ENCODE measurements at places on chromosomes 2 and 18.
A peak's percentile ranks its signal among the peaks of the same experiment; 100 is the strongest.

DNA sequence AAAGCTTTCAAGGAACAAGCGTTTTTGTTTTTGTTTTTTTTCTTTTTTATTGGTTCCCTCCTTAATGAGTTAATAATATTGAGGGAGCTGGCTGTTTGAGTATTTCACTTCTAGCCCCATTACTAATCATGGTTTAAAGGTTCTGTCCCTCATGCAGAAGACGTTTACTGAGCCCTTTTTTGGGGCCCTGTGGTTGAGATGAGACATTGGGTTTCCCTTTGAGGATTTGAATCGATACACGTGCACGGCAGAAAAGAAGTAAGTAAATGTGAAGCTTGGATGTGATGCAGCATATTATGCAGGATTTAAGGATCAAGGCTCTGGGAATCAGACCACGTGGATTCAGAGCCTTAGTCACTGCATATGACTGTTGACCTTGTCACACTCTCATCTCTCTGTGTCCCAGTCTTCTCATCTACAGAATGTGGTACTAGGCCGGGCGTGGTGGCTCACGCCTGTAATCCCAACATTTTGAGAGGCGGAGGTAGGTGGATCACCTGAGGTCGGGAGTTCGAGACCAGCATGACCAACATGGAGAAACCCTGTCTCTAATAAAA lies 1.0 kb upstream of the CHST10 start:
- no peak for DNase-seq

- DNase-seq: no peak
Observed at GRCh38 chr18:36818652-36819051, 10.2 kb downstream of the TPGS2 start.

GRCh38 chr2:47551800-47552525 lies 149.0 kb downstream of the MSH2 start:
- DNase-seq: no peak

DNA sequence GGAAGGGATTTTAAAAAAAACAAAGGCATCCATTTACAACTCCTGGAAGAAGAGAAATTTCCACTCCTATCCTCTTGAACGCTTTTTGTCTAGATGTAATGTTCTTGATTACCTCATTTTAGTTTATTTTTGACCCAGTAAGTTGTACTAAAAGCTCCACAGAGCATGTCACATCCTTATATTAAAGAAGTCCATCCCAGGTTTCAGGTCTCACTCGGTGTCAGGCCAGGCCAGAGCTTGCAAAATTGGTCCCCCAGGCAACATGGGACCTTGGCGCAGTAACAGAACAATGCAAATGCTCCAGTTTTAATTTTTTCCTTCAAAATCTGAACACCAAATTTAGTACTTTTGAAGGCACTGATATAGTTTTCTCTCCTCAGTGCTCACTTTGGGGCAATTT lies 218.4 kb upstream of the REV1 start:
- DNase-seq: no peak

GRCh38 chr2:167718560-167718959 lies 528.8 kb downstream of the STK39 start:
- no peak for DNase-seq

DNA sequence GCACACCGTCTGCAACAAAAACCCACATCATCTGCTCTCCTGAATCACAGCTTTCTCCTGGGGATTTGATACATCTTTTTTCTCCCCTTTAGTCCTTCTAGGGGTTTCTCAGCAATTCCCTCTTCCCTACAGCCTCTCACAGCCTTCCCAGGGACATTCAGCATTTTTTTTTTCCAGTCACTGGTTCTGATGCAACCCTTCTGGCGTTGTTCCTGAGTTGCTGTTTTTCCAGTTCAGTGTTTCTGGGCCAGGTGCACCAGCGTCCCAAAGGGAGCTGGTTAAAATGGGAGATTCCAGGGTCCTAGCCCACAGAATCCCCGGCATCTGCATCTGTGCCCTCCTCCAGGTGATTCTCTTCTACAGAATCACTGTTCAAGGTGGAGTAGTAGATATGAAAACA lies 36.1 kb downstream of the ADCY3 start:
- no peak for DNase-seq

- DNase-seq: no peak
Observed at GRCh38 chr2:35415942-35416341, 939.6 kb upstream of the CRIM1 start.

- no peak for DNase-seq
Observed at GRCh38 chr18:45995461-45995860, 28.3 kb upstream of the EPG5 start.

- no peak for DNase-seq
Observed at GRCh38 chr18:46676182-46676835, 19.3 kb upstream of the LOXHD1 start.

GRCh38 chr2:171524018-171524401 lies 1.7 kb downstream of the CYBRD1 start:
- DNase-seq: no peak

DNA sequence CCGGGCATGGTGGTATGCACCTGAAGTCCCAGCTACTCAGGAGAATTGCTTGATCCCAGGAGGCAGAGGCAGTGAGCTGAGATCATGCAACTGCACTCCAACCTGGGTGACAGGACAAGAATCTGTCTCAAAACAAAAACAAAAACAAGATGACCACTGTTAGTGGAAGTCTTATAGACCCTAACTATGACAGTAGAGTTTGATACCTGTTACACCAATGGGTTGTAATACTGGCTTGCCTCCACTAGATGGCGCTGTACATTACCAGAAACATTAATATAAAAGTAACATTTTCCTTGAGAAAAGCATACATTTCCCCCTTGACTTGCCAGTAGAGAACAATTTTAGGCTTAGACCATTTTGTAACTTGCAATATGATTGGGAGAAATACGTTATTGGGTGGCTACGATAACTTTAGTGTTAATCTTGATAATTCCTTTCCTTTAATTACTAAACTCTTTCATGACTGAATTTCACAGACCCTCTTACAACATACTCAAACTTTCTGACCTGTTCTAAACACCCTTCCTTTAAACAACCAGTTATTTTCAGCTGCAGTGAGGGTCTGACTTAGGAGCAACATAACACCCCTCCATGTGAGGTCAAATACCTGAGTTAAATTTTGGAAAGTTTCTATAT lies 19.5 kb downstream of the SLC25A52 start:
- DNase-seq: peak; percentile 10

GRCh38 chr2:222792001-222792611 lies 68.7 kb upstream of the ACSL3 start:
- no peak for DNase-seq

GRCh38 chr2:118279005-118279404 lies 190.7 kb downstream of the INSIG2 start:
- no peak for DNase-seq

DNA sequence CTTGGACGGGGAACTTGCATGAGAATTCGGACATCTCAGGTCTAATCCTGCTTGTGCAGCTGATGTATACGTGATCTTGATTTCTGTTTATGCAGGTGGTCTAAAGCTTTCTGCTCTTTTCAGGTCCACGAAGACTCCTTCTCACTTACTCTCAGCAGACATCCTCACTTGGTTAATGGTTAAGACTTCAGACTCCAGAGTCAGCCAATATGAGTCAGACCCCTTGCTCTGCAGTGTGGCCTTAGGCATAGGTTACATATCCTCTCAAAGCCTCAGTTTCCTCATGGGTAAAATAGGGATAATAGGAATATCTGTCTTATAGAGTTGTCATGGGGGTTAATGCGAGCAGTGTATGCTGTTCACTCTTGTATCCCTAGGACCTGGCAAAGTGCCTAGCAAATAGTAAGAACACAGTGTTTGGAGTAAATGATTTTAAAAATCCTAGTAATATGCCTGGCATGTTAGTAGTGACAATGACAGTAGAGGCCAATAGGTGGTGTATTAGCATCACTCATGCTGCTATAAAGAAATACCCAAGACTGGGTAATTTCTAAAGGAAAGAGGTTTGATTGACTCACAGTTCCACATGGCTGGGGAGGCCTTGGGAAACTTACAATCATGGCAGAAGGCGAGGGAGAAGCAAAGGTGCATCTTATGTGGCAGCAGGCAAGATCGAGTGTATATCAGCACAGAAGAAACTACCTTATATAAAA lies 42.3 kb downstream of the XRCC5 start:
- no peak for DNase-seq

DNA sequence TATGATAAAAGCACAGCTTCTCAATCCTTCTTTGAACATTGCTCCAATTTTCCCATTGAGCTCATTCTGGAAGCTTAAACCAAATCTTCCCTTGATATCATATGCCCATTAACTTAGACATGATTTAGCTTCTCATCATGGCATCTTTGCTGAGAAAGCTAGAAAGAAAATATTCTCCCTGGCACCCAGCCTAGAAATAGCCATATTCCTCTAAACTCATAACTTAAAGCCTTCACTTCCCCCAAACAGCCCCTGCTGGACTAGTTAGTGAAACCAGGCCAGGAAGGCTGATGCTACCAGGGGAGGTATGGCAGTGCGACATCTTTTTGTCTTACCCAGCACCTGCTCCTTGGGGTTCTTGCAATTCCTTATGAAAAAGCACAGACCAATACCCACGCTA lies 4.3 kb downstream of the AAK1 start:
- no peak for DNase-seq

DNA sequence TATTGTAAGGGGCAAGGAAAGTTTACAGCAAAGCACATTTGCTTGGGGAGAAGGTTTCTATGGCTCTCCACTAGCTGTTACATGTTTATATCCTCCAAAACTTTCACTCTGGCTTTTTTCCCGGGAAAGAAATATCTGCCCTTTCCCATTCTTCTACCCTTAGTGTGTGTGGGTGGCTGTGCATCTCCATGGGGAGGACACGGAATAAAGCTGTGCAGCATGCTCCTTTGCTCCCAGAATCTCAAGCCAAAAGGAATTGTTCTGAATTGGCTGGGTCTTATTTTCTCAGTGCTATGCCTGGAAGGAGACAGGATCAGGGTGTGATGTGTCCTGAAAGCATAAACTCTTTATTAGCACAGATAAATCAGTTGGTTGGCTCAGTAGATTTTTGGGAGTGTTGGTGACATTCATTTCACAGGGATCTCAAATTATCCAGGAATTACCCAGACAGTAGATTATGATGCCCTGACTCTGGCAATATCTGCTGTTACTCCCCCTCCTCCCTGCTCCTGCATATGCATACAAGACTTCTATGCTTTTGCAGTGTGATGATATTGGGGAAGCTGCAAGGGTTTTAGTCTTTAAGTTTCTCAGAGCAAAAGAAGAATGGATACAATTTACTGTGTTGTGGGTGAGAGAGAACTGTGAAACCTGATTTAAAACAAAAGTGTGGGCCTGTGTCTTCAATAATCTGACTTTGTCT lies 63.1 kb downstream of the PARD3B start:
- DNase-seq: no peak

- DNase-seq: no peak
Observed at GRCh38 chr2:134154246-134154645, 99.6 kb upstream of the MGAT5 start.

GRCh38 chr2:96258166-96259022 lies 7.4 kb downstream of the TMEM127 start:
- no peak for DNase-seq

- no peak for DNase-seq
Observed at GRCh38 chr2:169573974-169574299, 272 bp upstream of the FASTKD1 start.

DNA sequence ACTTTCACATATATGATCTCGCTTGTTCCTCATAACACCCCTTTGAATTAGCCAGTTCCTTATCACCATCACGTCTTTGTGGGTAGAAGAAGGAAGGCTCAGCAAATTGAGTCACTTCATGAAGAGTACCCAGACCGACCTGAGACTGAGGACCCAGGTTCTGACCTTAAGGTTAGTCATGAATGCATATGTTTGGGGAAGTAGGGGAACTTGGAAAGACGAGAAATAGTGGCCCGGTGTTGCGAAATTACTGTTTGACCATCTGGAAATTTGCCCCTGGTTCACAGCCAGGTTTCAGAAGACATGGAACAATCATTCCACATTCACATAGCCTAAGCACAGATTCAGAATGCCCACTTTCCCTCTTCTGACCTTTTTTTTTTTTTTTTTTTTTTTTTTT lies 59.8 kb downstream of the MEIS1 start:
- DNase-seq: no peak

GRCh38 chr2:238106339-238106697 lies 6.2 kb downstream of the ESPNL start:
- no peak for DNase-seq

- DNase-seq: no peak
Observed at GRCh38 chr2:96407041-96407918, 71.7 kb downstream of the NCAPH start.

GRCh38 chr2:196649202-196649601 lies 9.7 kb downstream of the CCDC150 start:
- no peak for DNase-seq

DNA sequence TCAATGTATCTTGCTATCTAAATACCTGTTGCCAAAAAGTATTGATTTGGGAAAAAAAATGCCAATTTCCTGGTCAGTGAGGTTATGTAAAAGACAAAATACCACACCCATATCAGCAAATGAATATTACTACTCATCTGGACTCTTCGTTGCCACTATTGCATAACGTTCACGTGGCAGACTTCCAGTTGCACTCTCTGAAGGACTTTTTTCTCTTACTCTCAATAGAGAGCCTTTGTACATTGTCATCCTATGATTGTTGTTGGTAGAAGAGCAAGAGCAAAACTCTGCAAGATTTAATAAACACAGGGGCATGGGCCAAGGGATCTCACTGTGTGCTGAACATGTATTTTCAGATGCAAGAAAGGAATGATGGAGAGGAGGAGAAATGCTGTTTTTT lies 689.8 kb downstream of the MBD2 start:
- DNase-seq: no peak

DNA sequence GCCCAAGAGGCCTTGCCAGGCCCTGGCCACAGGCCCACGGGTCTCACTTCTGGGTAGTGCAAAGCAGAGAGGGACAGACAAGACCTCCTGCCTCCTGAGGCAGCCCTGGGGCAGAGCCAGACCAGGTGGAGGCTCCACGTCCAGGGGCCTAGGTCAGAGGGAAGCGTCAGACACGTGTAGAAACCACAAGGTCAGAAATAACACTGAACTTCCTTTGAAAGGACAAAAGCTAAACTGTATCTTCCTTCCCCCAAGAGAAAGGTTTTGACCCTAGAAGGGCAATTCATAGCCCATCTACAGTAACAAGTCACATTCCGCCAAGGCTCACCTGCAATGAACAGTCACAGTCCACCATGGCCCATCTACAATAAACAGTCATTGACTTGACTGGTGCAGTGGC lies 17.9 kb downstream of the SDC1 start:
- DNase-seq: no peak

- DNase-seq: no peak
Observed at GRCh38 chr2:197982565-197982964, 178.2 kb downstream of the PLCL1 start.
